Activated CD8-positive, alpha-beta memory T cell treated with anti-CD3 and anti-CD28 coated beads for 1 hour (primary cell): ENCODE measurements at places on chromosomes 12 and 14.

DNA sequence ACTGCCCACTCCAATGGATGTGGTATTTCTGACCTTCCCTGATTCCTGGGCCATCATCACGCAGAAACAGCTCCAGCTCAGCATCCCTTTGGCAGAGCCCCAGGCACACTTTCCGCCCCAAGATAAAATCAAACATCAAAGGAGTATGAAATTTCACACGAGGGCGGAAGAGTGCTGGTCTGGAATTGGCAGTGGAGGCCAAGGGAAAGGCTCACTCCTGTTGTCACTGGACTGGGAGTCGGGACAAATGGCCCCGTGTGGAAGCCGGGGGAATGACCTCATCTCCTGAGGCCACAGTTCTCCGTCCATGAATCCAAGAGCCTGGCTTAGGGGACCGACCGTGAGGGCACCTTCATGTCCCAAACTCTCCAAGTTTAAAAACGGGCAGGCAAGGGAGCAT lies 40.9 kb downstream of the FZD10 start:
- DNase-seq = no peak

DNA sequence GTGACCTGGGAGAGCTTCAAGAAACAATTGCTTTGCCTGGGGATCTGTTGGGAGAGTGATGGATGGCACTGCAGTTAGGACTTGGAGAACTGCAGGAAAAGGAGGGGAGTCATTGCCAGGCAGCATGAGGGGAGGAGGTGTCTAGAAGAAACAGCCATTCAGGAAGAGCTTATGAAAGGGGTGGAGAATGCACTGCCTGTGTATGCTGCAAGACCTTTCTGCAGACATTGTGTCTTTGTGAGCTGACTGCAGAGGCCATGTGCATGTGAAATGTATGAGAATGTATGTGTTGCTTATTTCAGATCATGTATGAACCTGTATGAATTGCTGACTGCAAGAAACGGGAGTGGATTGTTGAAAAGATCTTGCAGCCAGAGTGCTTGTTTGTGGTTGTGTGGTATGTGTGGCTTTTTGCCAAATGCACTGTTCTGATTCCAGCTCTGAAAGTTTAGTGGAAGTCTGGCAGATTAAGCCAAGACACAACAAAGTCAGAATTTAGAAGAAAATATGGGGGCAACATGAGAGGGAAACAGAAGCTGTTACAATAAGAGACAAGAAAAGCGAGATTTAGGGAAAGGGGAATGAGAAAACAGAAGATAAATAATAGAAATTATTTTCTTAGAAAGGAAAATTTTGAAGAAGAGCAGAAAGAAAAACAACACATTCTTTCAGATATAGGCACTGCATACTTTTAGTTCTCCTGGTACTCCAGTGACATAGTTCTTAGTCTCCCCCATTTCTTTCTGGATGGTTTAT lies 9.8 kb upstream of the RIMKLB start:
- no peak for DNase-seq

- DNase-seq = no peak
These were observed 708 bp upstream of the P2RX4 start for GRCh38 chr12:121209221-121209620.

DNA sequence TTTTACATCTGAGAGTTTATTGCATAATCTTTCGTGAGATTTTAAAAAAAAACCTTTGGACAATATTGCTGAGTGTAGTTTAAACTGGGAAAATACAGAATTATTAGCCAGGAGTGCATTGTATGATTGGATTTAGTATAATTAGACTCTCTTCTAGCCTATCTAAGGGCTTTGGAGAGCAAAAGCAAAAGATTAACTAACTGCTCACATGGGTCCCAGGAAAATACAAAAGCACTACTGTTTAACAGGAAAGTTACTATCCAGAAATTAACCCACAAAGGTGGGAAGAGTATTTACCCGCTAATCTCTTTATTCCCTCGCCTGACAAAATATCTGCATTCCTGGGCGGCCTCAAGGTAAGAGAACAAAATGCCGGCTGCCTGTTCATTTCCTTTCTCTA lies 309.5 kb downstream of the ATXN7L3B start:
- DNase-seq = no peak

- no peak for DNase-seq
These were observed 656 bp upstream of the DTD2 start for GRCh38 chr14:31457665-31458659.

- no peak for DNase-seq
These were observed 179.4 kb upstream of the ARHGAP5 start for GRCh38 chr14:31897581-31898186.

- DNase-seq = no peak
These were observed 64.5 kb downstream of the ANKRD9 start for GRCh38 chr14:102445066-102445465.

- no peak for DNase-seq
These were observed 37.6 kb upstream of the APPL2 start for GRCh38 chr12:105273601-105274000.

DNA sequence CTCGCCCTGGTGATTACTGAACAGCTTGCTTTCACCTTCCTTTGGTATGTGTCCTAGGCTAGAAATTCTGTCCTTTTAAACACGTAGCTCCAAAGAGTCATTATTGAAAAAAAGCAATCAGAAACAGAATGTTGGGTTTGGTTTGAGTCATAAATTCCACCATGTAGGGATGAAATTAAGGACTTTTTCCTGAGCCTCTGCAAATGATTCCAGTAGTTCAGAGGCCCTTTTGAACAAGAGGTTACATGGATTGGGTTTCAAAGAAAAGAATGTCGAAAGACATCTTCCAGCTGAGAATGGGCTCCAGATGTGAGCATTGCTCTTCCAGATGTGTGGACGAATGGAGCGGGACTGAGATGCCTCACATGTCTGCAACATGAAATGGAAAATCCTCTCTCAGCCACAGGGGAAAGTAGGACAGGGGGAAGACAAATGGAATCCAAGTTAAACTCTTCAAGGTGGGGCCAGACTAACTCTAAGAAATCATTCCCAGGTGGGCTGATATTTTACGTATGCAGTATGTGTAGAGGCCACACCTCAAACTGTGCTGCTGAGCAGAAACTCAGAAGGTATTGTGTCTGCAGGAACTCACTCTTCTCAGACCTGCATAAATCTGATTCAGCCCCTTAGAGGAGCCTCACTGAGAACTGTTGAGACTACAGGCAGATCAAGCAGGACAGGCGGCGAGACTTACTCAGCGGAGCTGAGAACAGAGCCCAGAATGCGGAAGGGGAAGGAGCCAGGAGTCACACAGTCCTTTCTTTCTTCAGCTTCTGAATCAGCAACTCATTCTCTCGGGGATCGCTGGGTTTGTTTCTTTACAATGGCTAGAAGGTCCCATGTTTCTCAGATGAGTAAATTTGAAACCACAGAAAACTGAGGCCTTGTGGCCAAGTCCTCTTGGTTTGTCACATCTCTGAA lies 23.3 kb upstream of the EMP1 start:
- DNase-seq = no peak

- DNase-seq = no peak
These were observed 79.3 kb upstream of the TSPAN11 start for GRCh38 chr12:30847259-30847658.

GRCh38 chr12:6382982-6383381 lies 980 bp upstream of the LTBR start:
- DNase-seq = no peak

DNA sequence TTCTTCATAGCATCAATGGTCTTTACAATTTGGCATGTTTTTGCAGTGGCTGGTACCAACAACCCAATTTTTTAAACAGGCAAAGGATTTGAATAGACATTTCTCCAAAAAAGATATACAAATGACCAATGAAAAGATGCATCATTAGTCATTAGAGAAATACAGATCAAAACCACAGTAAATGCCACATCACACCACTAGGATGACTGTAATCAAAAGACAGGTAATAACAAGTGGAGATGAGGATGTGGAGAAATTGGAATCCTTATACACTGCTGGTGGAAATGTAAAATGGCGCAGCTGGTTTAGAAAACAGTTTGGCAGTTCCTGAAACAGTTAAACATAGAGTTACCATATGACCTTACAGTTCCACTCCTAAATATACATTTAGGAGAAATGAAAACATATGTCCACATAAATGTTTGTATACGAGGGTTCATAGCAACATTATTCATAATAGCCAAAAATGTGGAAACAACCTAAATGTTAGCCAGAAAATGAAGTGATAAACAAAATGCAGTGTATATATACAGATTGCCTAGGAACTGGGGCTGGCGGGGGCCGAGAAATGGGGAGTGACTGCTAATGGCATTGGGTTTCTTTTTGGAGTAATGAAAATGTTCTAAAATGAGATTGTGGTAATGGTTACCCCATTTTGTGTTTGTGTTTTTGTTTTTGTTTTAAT lies 55.2 kb downstream of the TGFB3 start:
- DNase-seq = no peak

GRCh38 chr14:51481643-51482042 lies 170.1 kb upstream of the FRMD6 start:
- no peak for DNase-seq

DNA sequence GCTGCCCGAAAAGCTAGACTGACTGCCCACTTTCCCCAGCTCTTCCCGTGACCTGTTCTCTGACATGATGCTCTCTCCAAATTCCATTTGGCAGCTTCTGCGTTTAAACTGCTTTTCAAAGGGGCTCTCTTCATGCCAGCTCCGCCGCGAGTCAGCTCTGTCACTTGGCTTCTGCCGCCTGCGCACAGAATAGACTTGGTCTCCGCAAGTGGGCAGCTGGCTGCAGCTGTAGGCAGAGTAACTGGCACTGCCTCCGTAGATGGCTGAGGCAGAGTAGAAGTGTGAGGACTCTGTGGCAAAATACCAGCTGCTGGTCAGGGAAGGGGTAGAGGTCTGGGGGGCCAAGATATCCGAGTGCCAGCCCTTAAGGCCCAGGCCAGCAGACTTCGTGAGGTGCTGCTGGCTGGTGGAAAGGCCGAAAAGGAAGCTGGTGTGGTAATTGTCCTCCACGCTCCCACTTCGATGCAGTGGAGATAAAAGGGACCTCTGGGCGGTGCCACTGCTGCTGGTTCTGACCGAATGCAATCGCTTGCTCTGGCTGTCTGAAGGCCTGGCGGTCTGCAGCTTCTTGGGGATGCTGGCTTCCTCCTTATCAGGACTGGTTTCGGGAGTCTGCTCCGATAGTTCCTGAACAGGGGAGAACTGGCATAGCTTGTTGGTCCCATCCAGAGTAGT lies 85.7 kb downstream of the DUSP16 start:
- no peak for DNase-seq

DNA sequence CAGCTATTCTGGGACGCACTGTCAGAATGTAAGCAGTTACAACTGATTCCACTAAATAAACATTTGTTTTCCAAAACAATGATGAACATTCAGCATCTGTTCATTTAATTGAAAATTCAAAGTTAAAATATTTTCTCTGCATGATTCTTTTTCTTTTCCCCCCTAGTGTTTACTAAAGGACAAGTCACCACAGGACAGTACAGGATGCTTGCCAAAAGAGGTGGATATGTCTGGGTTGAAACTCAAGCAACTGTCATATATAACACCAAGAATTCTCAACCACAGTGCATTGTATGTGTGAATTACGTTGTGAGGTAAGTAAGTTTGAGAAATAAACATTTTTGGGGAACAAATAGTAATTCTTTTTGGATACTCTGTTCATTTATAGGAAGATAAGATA lies 28.2 kb upstream of the SNAPC1 start:
- DNase-seq = no peak

GRCh38 chr12:58148405-58148804 lies 207.0 kb downstream of the ATP23 start:
- no peak for DNase-seq

DNA sequence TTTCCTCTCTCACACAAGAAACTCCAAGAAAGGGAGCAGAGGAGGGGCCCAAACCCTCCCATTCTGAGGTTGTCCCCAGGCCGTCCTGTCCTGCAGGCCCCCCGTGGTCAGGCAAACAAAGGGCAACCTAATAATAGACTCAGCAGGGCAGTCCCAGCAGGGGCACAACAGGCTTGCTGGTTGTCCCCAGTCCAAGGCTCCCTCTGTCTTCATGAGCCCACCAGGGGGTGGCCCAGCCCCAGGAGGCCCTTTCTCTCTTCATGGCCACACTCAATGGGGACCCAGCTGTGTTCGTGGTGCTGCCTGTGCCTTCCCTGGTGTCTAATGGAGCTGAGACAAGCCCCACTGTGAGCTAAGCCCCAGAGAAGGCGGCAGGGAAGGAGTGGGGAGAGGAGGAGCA lies 359.9 kb downstream of the ADGRD1 start:
- no peak for DNase-seq

DNA sequence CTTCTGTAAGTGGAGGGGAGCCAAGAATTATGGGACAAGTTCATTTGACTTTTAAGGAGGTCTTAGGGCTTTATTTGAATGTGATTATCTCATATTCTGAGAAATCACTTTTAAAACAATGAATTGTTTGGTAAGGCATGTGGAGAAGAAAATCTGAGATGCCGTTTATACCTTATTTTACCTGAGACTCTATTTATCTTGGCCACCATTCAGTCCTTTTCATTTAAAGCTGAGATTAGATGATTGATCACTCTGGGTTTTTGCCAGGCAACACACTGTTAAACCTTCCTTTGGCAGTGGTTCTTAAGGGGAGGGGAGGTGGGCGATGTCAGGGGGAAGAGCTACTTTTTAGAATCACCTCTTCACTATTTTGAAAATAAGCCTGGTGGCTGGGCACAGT lies 11.4 kb downstream of the CAND1 start:
- DNase-seq = no peak
